ENCODE measurements at places on chromosomes 7 and 10.

DNA sequence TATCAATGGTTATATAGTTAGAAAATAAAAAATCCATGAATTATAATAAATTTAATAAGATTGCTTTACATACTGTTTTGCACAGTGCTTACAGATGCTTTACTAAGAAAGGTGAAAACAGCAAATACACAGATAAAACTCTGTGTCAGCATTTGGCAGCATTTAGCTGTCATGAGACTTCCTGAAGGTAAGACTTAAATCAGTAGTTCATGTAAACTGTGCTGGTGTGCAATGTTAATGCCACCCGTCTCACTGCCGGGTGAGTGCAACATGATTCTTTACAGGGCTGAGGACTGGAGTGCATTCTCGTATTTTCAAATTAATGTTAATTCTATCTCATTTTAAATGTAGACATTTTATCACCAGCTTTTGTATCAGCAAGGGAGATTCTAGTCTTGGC is 326.2 kb upstream of the POT1 start:
- DNase-seq, result no peak

DNA sequence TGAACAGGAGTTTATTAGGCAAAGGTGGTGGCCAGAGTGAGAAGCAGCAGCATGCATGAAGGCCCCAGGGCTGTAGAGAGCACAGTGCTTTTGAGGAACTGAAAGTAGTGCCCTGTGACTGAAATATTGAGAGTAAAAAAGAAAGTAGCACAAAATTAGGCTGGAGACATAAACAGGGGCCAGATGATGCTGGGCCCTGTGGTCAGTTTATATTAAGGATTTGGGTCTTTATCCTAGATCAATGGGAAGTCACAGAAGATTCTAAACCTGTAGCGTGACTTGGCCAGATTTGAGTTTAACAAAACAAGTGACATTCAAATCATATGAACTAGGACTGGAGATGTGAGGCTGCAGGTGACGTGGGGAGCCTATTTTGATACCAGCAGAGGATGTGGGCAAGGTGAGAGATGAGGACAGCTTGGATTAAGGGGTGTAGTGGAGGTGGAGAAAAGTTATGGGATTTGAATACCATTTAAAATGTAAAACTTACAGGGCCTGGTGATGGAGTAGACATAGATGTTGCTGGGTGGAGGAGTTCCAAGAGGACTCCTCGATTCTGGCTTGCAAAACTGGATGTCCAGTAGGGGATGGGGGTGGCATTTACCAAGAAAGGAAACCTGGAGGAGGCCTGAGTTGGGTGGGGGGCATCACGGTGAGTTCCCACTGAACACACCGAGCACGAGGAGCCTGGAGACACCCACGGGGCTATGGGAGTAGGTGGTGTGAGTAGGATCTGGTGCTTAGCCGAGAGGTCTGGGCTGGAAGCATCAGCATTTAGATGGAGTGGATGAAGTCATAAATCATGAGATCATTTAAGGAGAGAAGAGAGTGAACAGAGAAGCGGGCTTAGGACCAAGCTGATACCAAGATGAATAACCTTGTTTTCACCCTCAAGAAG is 52.8 kb downstream of the HHEX start:
- DNase-seq, result no peak

- DNase-seq, result no peak
Observed at GRCh38 chr7:69076566-69076965, 521.7 kb upstream of the AUTS2 start.

DNA sequence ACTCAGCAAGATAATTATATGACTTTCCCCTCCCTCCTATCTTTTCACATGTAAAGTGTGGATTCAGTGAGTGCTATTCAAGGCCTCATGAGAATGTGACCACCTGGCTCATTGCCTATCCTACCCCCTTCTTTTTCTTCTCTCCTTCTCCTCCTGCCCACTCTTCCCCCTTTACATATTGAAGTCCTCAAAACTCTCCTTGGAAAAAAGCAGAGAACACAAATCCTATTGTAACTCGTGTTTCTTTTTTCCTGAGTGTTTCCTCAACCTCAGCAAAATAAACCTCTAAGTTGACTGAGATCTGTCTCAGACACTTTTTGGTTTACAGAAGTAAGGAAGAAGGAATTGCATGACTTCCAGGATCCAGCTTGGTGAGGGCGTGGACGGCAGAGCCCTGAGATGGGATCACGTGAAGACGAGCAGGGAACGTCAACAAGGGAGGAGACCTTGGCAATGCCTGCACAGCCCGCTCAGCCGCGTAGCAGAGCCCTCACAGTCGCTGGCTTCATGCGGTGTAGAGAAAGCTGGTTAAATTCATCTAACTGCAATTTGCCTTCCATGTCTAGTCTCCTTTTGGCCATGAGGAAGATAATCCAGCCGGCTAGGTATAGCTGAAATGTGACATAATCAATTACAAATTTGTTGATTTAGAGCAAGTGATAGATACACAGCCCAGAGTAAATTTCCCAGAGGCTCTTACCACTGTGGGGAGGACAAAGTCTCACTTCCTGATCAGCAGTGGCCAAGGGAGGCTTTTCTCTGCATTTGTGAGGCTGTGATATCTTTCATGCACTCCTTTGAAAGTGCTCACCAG is 75.7 kb downstream of the LYZL2 start:
- DNase-seq, result no peak

GRCh38 chr7:114789161-114789560 is 132.7 kb upstream of the MDFIC start:
- no peak for DNase-seq

- no peak for DNase-seq
Observed at GRCh38 chr7:117616694-117617093, 136.9 kb downstream of the CFTR start.

- no peak for DNase-seq
Observed at GRCh38 chr7:128443831-128444600, 11.7 kb upstream of the HILPDA start.

DNA sequence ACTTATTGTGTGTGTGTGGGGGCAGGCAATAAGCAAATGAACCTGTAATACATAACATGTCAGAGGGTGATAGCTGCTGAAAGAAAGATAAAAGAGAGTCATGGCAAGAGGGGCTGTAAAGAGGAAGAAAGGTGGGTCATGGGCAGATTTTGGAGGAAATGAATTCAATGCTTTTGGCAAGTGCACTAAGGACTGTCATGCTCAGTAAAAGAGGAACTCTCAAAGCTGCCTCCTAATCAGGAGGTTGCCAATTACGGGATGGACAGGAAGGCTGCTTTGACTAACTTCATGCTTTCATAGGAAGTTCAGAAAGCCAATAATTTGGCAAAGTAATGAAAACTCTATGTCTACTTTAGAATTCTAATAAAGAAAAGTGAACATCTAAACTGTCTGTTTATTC is 401.2 kb downstream of the SH2D4B start:
- DNase-seq, result no peak

- no peak for DNase-seq
Observed at GRCh38 chr10:55641601-55642000, 719.5 kb downstream of the ZWINT start.

- no peak for DNase-seq
Observed at GRCh38 chr10:47403446-47404318, 19.6 kb upstream of the ZNF488 start.

- no peak for DNase-seq
Observed at GRCh38 chr7:10120936-10121335, 852.7 kb upstream of the PHF14 start.

DNA sequence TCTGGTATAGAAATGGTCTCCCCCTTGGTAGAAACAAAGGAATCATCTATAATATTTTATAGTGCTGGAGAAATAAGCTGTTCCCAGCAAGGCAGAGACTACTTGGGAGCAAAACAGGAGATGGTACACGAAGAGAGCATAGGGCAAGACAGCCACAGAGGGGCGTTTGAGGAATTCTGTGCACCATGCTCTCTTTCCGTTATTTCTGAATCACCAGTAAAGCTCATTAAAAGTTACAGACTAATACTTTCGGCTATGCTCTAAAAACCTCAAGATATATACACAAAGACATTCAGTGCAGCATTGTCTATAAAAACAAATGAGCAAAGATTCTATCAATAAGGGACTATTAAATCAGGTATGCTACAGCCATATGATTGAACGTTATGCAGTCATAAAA is 68.5 kb upstream of the FHIP2A start:
- no peak for DNase-seq

- DNase-seq, result no peak
Observed at GRCh38 chr10:29132551-29133111, 156.2 kb upstream of the LYZL1 start.

- no peak for DNase-seq
Observed at GRCh38 chr10:59724098-59724938, 14.7 kb upstream of the SLC16A9 start.

GRCh38 chr7:140902303-140902953 is 22.3 kb downstream of the BRAF start:
- DNase-seq, result no peak

DNA sequence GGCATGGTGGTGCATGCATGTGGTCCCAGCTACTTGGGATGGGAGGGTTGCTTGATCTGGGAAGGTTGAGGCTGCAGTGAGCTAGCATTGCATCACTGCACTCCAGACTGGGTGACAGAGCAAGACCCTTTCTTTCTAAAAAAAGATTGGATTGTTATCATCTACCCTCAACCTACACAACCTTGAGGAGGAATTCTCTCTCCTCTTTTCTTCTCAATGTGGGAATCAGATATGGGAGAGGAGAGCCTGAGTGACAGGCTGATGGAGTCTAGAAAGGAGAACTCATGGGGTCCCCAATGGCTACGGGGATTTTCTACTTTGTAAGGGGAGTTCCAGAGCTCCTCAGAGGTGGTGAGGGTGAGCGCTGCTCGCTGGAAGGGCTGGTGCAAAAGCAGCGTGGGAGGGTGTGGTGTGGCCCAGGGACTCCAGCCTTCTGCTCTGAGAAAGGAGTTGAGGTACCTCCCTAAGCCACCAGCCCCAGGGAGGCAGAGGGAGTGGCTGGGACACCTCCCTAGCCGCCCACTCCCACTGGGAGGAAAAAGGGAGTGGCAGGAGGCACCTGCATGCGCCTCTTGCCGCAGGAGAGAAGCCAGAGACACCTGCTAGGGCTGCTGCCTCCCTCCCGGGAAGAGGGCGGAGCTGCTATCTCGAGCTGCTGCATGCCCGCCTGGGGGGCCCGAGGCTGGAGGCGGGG is 48.4 kb downstream of the GATA3 start:
- DNase-seq, result no peak

DNA sequence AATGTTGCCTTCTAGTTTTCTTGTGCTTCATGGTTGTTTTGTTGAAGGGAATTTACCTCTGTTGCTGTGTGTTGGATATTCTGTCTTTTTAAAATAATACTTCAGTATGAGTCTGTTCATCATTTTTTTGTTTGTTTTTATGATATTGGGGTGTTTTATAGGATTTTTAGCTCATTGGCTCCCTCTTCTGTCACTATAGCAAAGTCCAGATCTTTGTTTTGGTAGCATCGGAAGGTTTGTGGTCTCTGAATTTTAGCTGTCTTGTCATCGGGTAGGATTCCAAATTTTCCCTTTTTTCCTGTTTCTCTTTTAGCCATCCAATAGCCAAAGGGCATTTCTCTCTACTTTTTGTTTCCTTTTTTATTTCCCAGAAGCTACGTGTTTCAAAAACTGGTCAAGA is 91.4 kb downstream of the EXOC4 start:
- DNase-seq, result no peak

DNA sequence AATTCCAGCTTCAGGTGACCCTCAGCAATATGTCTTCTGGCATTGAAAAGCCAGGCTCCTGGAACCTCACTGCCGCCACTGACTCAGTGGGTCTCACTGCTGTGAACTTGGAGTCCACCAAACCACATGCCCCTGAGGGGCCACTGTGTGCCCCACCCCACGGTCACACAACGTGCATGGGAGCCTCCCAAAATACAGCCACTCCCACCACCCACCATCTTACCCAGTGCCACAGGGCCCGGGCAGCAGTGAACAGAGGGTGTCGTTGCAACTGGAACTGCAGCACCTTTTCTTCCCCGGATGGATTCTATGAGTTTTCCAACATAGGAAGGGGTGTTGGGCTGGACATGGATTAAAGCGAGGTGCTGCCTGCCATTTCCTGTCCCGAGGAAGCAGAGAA is 60.1 kb downstream of the ASB13 start:
- no peak for DNase-seq

GRCh38 chr10:5448333-5449001 is 36.1 kb downstream of the NET1 start:
- no peak for DNase-seq

- no peak for DNase-seq
Observed at GRCh38 chr7:7859411-7859810, 109.2 kb upstream of the GLCCI1 start.

DNA sequence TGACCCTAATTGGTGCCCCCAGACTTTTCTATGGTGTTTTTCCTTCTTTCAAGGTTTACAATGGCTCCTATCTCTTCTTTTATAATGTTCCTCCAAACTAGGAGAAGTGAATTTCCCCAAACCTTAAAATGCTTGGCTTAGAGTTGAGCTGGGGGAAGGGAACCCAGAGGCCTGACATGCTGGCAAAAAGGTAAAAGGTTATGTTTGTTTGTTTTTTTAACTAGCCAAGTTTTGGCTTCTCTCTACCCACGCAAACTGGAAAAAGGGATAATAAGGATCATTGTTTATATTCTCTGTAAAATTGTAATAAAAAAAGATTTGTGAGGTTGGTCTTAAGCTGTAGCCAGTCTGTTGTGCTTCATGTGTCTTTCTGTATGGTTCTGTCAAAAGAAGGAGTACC is 477.0 kb downstream of the IPMK start:
- no peak for DNase-seq

GRCh38 chr10:131041441-131041840 is 270.1 kb downstream of the TCERG1L start:
- no peak for DNase-seq

DNA sequence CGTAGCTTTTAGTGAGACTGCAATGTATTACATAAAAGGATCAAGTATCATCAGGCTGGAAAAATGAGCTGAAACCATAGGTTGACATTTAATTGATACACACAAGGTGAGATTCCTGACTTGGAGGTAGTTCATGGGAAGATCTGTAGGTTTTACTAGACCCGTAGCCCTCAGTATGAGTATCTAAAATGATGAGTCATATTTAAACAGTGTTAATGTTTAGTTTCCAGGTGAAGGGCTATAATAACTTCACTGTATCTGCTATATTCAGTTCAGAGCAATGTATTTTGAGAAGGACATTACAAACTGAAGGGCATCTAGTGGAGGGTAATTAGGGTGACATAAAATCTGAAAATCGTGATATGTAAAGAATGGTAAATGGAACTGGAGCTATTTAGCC is 35.0 kb downstream of the ENTPD1 start:
- no peak for DNase-seq

GRCh38 chr7:8938044-8938805 is 504.8 kb downstream of the NXPH1 start:
- DNase-seq, result no peak

GRCh38 chr10:92239151-92239599 is 51.7 kb downstream of the CPEB3 start:
- DNase-seq, result no peak
